ENCODE measurements at places on chromosomes 3 and 15.

DNA sequence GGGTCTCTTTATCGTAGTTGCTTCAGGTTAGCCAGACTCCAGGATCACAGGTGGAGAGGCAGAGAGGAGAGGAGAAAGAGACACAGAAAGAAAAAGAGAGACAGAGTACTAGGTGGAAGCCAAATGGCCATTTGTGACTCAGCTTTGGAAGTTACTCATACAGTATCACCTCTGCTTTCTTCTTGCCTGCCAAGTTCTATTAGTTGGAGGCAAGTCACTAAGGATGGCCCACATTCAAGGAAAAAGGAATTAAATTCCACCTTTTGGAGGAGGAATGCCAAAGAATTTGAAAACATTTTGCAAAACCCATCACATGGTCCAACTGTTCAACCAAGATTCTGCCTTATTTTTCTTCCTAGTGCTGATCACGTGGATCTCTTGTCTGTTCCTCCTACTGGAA, 291.1 kb downstream of the CHL1 start:
- DNase-seq, result no peak

DNA sequence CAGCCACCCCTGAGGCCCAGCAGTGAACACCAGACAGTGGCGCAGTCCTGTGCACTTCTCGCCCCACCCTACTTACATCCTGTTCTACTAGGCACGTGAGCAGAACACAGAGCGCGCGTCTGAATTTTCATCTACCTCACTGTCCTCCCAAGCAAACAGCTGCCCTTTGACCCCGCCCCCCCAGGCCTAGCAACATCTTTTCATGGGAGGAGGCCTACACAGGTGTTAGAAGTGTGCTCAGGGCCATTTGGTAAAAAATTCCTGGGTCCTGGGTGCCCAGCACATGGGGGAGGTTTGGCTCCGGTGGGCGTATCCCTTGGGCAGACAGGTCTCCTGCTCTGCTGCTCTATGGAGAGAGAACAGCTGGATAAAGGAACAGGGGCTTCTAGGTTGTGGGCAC, 95.0 kb downstream of the MYLK start:
- no peak for DNase-seq

- DNase-seq, result peak; percentile 90
Measured at GRCh38 chr15:67101911-67102598, 36.7 kb downstream of the SMAD3 start.

DNA sequence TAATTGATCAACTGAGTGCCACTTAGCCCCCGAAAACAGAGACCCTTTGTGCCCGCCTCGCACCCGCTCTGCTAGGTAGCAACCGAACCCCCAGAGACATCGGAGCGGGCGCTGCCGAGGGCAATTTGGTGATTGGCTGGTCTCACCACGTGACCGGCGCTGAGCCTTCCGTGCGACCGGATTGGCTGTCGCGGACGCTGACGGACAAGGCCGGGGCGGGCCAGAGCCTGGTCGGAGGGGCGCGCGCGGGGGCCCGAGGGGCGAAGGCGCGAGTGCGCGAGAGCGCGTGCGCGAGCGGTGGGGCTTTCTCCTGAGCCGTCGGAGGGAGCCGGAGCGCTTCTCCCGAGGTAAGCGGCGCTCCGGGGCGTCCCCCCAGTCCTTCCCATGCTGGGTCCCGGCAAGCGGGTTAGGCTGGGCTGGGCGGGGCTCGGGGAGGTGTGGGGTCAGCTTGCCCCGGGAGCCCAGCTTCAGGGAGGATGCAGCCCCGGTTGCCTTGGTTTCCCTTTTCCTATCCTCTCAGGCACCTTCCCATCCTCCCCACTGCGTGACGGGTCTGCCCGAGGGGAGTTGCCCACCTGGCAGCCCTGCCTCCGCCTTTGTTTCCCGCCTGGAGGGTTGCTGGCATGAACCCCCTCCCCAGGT, at the start of gene TMEM108:
Gene TMEM108 (plus strand): TSS at position 303 of the 642 bp plus-strand sequence.
- peak; percentile 43 for DNase-seq

DNA sequence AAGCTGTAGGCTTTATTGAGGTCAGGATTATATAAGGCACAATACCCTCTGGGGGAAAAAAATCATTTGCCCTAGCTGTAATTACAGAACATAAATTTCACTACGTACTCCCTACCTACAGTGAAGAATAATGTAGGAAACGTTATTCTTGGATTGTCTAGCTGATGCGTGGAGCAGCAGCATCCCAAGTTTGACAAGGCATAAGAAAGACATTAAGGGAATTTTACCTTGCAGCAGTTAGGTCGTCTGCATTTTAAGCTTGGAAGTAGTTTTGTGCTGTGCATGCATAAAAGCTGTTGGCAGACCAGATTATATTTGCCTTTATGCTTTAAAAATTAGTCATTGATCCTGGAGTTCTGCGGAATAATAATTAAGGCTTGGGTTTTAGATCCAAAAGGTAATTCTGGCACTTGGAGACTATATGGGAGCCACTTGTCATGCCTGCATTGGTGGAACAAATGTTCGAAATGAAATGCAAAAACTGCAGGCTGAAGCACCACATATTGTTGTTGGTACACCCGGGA, 2.2 kb downstream of the EIF4A2 start:
- no peak for DNase-seq

- no peak for DNase-seq
Measured at GRCh38 chr15:26355472-26356074, 417.3 kb downstream of the GABRB3 start.

Data from iris pigment epithelial cell (primary cell).